CD8-positive, alpha-beta memory T cell (primary cell): ENCODE measurements at places on chromosomes 7 and 10.

DNA sequence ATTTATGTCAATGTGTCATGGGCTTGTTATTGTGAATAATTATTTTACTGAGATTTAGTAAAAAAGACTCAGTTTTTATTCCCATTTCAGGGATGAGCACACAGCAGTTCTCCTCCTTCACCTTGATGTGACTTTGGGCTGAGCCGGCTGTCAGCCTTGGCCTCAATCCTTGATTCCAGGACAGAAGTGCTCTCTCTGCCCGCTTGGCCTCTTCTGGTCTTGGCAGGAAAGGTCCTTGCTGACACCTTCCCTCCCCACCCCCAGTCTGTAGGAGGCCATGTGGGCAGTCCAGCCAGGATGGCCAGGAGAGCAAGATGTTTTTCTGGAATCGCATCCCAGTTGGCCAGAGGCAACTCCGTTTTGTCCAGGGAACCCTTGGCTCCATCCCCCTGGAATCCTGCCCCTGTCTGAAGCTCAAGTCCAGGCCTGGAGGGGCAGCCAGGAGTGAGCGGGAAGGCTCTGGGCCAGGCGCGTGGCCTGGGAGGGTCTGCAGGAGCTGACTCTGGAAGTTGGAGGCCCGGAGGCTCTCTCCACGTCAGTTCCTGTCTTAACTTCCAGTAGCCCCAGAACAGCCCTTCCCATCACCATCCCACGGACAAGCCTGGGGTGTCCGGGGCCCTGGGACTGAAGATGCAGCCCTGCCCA lies 100.9 kb downstream of the PDGFA start:
- H3K27ac ChIP-seq, result no peak overlapping the region
- H3K4me1 ChIP-seq, result no peaks in the 10 kb centered on the region
- H3K27me3 ChIP-seq, result no peaks in the 10 kb centered on the region

DNA sequence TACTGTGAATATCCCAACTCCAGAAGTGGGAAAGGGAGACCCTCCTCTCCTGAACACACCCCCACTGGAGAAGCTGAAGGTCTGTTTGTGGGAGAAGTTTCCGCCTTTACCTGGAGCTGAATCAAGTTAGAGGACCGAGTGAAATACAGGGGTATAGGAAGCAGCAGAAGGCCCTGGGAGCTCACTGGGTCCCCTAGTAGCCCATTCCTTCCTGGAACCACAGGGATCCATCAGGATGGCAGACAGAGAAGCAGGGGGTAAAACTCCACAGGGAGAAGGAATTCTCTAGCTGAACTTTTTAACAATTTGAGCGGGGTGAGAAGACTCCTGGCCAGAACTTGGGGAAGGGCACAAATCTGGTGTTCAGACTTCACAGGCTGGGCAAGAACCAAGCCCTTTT lies 275.8 kb downstream of the GRID1 start:
- no peaks in the 10 kb centered on the region for H3K36me3 ChIP-seq
- H3K4me1 ChIP-seq, result no peaks in the 10 kb centered on the region
- no peak for DNase-seq
- H3K27ac ChIP-seq, result no peak overlapping the region
- no peak overlapping the region for H3K4me3 ChIP-seq
- H3K27me3 ChIP-seq, result no peaks in the 10 kb centered on the region

- H3K4me1 ChIP-seq, result no peaks in the 10 kb centered on the region
- no peaks in the 10 kb centered on the region for H3K27me3 ChIP-seq
- H3K4me3 ChIP-seq, result no peak overlapping the region
- no peak overlapping the region for H3K27ac ChIP-seq
- no peaks in the 10 kb centered on the region for H3K36me3 ChIP-seq
Measured at GRCh38 chr7:78636727-78637126, 816.7 kb downstream of the MAGI2 start.

- H3K4me1 ChIP-seq, result no peaks in the 10 kb centered on the region
- H3K4me3 ChIP-seq, result no peak overlapping the region
- no peaks in the 10 kb centered on the region for H3K36me3 ChIP-seq
- DNase-seq, result no peak
Measured at GRCh38 chr10:77516575-77516974, 121.0 kb downstream of the KCNMA1 start.

DNA sequence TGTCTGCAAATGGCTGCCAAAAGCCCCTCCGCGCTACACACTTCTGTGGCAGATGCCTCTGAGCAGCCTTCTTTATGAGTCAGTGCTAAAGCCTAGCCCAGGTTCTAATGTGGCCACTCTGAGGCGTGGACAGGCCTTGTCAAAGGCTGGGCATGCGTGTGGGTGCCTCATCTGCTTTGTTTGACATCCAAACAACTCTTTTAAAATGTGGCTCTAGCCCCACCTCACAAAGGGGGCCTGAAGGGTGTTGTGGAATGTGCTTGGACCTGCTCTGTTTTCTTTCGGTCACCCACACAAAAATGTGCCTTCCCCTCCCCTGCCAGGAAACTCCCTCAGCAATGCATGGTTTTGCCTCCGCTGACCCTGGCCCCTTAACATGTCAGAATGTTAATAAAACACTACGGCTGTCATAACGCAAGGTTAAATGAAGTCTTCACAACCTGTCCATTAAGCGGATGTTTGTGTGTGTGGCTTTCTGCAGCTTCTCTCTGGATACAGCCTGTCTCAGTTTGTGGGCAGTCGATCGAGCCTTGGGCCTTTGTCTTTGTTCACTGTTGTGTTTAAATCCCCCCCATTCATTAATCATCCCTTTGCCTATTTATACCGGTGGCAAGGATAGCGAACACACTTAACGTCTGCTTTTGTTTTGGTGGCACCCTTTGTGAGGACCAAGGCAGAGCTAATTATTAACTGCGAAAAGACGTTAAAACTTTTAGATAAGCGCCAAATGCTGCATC lies 718.9 kb downstream of the LRMDA start:
- no peaks in the 10 kb centered on the region for H3K27me3 ChIP-seq
- DNase-seq, result no peak
- H3K4me3 ChIP-seq, result no peak overlapping the region
- no peak overlapping the region for H3K27ac ChIP-seq
- no peaks in the 10 kb centered on the region for H3K36me3 ChIP-seq

GRCh38 chr7:45160417-45160881 lies 2.9 kb downstream of the RAMP3 start:
- no peak overlapping the region for H3K27ac ChIP-seq
- H3K27me3 ChIP-seq, result peaks cover 11% of the 10 kb centered on the region
- no peak overlapping the region for H3K4me3 ChIP-seq
